ENCODE measurements at places on chromosomes 11 and 22. TPM values are rescaled to one million over a fixed set of nuclear protein-coding genes. Genes with fewer than 3 reads are reported as not detected.

DNA sequence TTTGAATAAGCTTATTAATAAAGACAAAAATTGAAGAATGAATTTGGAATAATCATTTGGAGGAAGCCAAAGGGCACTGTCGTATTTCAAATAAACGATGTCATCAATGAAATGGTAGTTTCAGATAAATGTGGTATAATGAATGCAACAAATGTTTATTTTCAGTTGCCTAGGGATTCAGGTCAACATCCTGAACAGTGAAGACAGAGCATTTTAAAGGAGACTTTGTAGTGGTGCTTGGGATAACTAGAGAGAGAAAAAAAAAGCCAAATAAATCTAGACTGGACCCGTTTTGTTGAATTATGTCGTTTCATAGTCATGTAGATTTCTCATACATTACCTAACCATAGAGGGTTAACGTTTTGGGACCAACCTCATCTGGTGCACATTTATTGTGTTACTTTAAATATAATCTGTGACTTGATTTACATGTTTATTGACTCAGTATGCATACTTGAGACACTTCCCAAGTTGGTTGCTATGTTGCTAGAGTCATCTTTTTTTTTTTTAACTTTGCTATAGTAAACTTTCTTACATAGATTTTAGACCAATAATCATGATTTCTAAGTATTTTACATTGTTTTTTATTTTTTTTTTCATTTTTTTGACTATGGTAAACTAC is 111.1 kb downstream of the NCAM1 start:
- no peaks in the 10 kb centered on the region for H3K27me3 ChIP-seq
- no peak for DNase-seq
- no peak overlapping the region for H3K27ac ChIP-seq
- H3K36me3 ChIP-seq, result no peaks in the 10 kb centered on the region
- no peak overlapping the region for H3K4me3 ChIP-seq

GRCh38 chr11:126438272-126438671 is 82.8 kb downstream of the ST3GAL4 start:
- no peak overlapping the region for H3K27ac ChIP-seq
- no peaks in the 10 kb centered on the region for H3K36me3 ChIP-seq
- DNase-seq, result no peak

- no peak for DNase-seq
- H3K36me3 ChIP-seq, result peaks cover 7% of the 10 kb centered on the region
- peak overlapping the region; percentile 77 for H3K4me3 ChIP-seq
Measured at GRCh38 chr11:4093519-4094347, 866 bp upstream of the RRM1 start.

DNA sequence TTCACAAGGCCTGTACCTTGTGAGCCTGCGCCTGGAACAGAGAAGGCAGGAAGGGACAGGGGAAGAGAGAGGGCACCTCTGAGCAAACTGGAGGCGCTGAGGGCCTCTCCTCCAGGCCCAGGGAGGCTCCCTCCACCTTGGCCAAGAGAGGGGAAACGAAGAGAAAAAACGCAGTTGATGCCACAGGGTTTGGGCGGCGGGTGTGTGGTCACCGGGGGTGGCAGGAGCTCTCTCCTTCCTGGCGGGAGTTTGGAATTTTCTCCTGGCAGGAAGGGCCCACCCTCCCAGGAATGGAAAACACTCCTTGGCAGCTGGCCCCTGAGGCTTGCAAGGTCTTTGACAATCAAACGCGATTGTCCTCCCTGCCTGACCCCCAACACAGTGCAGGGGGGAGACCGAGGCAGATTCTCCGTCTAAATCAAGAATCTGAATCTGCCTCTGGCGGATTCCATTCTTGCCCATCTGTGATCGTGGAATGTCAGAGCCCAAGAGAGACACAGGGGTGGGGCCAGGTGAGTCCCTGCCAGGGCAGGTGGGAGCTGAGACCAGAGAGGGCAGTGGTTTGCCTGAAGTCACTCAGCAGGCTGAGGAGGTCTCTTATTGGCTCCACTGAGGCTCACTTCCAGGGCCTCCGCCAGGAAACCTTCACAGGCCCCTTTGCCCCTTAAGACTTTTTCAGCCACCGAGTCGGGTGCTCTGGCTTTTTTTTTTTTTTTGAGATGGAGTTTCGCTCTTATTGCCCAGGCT is 21.0 kb downstream of the RPL3 start:
- peaks cover 21% of the 10 kb centered on the region for H3K4me1 ChIP-seq
- no peak for DNase-seq
- no peaks in the 10 kb centered on the region for H3K36me3 ChIP-seq
- no peak overlapping the region for H3K4me3 ChIP-seq
- no peaks in the 10 kb centered on the region for H3K27me3 ChIP-seq

- DNase-seq, result no peak
- H3K36me3 ChIP-seq, result no peaks in the 10 kb centered on the region
Measured at GRCh38 chr11:3130269-3131071, 34.6 kb downstream of the OSBPL5 start.

GRCh38 chr11:70448983-70449567 is 50.7 kb downstream of the CTTN start:
- no peaks in the 10 kb centered on the region for H3K27me3 ChIP-seq
- no peak overlapping the region for H3K27ac ChIP-seq
- peaks cover 8% of the 10 kb centered on the region for H3K4me1 ChIP-seq
- no peak for DNase-seq
- no peaks in the 10 kb centered on the region for H3K36me3 ChIP-seq

- no peak for DNase-seq
- no peak overlapping the region for H3K27ac ChIP-seq
- no peaks in the 10 kb centered on the region for H3K27me3 ChIP-seq
- no peaks in the 10 kb centered on the region for H3K36me3 ChIP-seq
- no peaks in the 10 kb centered on the region for H3K4me1 ChIP-seq
Measured at GRCh38 chr11:1102221-1102971, 27.7 kb downstream of the MUC2 start.

DNA sequence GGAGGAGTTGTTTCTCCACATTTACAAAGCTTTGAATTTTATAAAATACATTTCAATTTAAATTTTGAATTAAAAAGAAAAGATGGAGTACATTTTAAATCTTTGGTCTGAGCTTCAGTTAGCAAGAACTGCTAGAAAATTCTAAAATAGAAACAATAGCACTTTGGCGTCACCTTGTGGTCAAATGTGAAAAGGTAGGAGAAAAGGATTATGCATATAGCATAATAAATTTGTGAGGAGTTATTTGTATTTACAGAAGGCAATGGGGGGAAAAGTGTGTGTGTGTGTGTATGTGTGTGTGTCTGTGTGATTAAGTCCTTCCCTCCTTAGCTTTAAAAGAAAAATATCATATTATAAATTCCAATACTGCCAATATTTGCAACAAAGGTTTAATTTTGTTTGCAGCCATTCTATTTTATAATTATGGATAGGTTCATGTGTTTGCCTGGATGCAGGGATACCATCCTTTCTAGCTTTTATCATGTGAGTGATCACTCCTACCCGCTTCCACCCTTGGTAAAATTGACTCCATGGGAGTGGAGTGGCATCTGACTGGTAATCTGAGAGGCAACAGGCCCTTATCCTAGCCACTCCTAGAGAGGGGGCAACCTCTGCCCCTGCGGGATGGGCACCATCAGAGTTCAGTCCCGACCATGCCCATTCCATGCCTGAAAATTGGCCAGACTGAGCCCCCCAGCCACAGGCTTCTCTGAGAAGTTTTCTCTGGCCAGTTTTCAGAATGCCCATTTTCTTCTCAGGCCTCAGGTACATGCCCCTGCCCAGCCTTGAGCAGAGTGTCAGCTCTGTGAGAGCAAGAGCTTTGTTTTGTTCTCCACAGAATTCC is 13.6 kb upstream of the LGR4 start:
- no peaks in the 10 kb centered on the region for H3K4me1 ChIP-seq
- peaks cover 2% of the 10 kb centered on the region for H3K36me3 ChIP-seq
- DNase-seq, result no peak
- H3K27ac ChIP-seq, result no peak overlapping the region
- no peaks in the 10 kb centered on the region for H3K27me3 ChIP-seq
- no peak overlapping the region for H3K4me3 ChIP-seq

DNA sequence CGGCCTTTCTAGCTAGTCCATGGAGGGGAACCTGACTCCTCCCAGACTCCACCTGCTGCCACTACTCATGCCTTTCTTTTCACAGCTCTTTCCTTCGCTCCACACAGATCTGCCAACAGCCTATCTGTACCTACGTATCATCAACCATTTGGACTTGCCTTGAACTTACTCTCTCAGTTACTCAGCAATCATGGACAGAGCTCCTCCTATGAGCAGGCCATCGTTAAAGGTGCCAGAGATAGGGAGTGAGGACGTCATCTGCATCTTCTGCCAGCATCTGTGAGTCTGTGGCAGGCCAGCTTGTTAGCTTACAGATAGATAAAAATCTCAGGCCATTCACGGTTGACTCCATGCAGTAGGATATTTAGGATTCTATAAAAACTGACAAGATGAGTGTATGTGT is 162.9 kb upstream of the ZBED5 start:
- H3K27ac ChIP-seq, result no peak overlapping the region
- H3K4me1 ChIP-seq, result no peaks in the 10 kb centered on the region
- DNase-seq, result no peak
- no peak overlapping the region for H3K4me3 ChIP-seq
- H3K27me3 ChIP-seq, result peaks cover 5% of the 10 kb centered on the region

DNA sequence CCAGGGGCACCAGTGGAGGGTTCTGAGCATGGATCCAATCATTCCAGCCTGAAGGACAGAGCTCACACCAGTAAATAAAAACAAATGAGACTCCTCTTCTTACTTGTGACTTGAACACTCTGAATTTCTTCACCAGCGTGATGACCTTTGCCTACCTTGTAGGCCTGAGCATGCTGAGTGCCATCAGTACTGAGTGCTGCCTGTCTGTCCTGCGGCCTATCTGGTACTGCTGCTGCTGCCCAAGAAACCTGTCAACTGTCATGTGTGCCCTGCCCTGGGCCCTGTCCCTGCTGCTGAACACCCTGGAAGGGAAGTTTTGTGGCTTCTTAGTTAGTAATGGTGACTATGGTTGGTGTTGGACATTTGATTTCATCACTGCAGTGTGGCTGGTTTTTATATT is 23.9 kb downstream of the MRGPRX4 start:
- H3K36me3 ChIP-seq, result no peaks in the 10 kb centered on the region
- no peak overlapping the region for H3K27ac ChIP-seq
- H3K4me1 ChIP-seq, result no peaks in the 10 kb centered on the region
- DNase-seq, result no peak
- H3K4me3 ChIP-seq, result no peak overlapping the region

DNA sequence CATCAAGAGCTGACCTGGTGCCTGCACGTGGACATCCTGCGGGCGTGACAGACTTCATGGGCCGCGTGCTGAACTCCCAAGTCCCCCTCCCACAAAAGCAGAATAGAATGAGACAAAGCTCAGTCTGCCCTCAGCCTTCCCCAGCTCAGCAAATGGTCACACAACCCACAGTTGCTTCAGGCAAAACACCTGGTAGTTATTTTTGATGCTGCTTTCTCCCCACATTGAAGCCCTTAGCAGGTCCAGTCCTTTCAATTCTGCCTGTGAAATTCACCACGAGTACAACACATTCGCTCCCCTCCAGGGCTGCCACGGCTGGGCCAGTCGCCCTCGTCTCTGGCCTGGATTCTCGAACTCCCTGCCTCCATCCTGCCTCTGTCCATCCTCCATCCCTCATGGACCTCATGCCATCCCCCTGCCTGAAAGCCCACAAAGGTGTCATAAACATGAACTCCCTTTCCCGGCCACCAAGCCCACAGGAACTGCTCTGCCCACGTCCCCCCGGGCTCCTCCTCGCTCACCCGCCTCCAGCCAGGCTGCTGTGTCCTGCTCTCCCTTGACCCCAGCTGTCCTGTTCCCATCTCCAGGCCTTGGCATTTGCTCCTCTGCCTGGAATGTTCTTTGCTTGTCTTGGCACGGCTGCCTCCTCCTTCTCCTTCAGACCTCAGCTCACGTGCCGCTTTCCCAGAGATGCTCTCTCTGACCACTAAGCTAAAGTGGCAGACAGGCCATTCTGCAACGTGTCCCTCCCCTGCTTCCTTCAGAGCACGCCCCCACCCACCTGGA is 42.1 kb downstream of the SCUBE1 start:
- H3K27me3 ChIP-seq, result peaks cover 9% of the 10 kb centered on the region
- H3K4me1 ChIP-seq, result no peaks in the 10 kb centered on the region
- H3K4me3 ChIP-seq, result no peak overlapping the region

GRCh38 chr11:412641-413119 is 2.1 kb downstream of the SIGIRR start:
- no peak for DNase-seq
- H3K27ac ChIP-seq, result no peak overlapping the region
- H3K4me1 ChIP-seq, result peaks cover 8% of the 10 kb centered on the region
- H3K36me3 ChIP-seq, result no peaks in the 10 kb centered on the region
- no peak overlapping the region for H3K4me3 ChIP-seq

- no peak overlapping the region for H3K27ac ChIP-seq
- H3K27me3 ChIP-seq, result no peaks in the 10 kb centered on the region
- DNase-seq, result no peak
- H3K4me1 ChIP-seq, result no peaks in the 10 kb centered on the region
- no peaks in the 10 kb centered on the region for H3K36me3 ChIP-seq
Measured at GRCh38 chr11:129249351-129249750, 57.2 kb upstream of the ARHGAP32 start.

OR52H1 gene
- total RNA-seq, result 0.19 TPM

ADAMTS15 gene
- not detected for total RNA-seq

CHST1 gene
- total RNA-seq, result not detected

PRG2 gene
- total RNA-seq, result 1.7 TPM

OR52E8 gene
- not detected for total RNA-seq

LRRC56 gene
- 1.9 TPM for total RNA-seq

UBQLNL gene
- 0.33 TPM for total RNA-seq
